ENCODE measurements at places on chromosomes 6 and 20. TPM values are rescaled to one million over a fixed set of nuclear protein-coding genes. Genes with fewer than 3 reads are reported as not detected.
A peak's percentile ranks its signal among the peaks of the same experiment; 100 is the strongest.

NKAPL gene
- total RNA-seq, result not detected

DNA sequence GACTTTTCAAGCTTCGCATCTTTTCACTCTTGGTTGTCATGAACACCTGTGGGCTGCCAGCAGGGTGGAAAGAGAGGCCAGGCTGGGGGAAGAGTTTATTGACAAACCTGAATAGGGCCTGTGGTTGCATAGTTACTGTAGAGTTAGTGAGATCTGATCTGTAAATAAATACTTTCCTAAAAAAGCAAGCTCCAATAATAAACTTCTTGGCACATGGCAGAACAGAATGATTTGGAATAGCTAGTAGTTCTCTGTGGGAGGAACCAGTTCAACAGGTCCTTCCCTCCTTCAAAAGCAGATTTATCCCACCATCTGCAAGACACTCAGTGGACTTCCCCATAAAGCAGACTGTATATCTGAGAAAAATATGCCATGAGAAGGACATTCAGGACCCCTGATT is 445.0 kb downstream of the HACE1 start:
- no peak for DNase-seq

- peak; percentile 65 for DNase-seq
Measured at GRCh38 chr6:25971187-25971821, 8.7 kb downstream of the TRIM38 start.

DNA sequence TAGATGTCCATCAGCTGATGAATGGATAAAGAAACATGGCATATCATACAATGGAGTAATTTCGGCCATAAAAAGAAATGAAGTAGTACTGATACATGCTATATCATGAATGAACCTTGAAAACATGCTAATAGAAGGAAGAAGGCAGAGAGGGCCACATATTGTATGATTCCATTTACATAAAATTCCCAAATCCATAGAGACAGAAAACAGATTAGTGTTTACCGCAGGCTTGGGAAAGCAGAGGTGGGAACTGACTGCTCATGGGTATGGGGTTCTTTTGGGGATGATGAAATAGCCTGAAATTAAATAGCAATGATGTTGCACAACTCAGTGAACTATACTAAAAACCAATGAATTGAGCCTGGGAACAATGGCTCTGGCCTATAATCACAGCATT is 58.3 kb downstream of the SERAC1 start:
- DNase-seq, result no peak

CPXM1 gene
- not detected for total RNA-seq

DNA sequence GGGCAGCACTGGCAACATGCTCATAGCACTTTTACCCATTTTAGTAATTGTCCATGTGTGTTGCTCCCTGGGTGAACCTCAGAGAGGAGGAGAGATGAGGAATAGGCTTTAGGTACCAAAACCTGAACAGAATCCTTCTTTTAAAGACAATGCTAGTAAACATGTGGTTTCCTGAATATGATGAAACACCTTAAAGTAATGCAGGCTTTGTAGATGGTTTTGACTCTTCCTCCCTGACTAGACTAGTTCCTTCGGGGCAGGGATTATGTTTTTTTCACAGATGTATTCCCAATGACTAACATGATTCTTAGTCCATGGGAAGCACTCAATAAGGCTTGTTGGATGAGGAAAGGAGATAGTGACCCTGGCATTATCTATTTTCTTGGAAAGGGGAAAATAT is 367.6 kb upstream of the JAG1 start:
- no peak for DNase-seq

PROKR2 gene
- total RNA-seq, result not detected

B3GALT4 gene
- not detected for total RNA-seq

- no peak for DNase-seq
Measured at GRCh38 chr6:100881707-100882040, 545 bp upstream of the ASCC3 start.

DNA sequence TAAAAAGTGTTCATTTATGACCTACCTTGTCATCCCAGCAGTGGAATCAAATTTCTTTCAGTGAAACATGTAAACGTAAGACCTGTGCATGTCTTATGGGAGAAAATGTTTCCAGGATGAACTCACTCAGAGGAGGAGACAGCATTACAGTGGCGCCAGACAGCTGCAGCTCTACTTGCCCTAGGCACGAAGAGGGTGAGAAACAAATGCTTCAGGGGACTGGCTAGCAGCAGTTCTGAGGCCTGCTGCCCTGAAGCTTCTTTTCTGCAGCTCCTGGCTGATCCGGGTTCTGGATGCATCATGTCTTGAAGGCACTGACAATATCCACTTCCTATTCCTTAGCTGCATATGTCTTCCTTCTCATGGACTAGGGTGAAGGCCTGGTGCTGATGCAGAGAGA is 120.2 kb downstream of the QRSL1 start:
- DNase-seq, result peak; percentile 88

DNA sequence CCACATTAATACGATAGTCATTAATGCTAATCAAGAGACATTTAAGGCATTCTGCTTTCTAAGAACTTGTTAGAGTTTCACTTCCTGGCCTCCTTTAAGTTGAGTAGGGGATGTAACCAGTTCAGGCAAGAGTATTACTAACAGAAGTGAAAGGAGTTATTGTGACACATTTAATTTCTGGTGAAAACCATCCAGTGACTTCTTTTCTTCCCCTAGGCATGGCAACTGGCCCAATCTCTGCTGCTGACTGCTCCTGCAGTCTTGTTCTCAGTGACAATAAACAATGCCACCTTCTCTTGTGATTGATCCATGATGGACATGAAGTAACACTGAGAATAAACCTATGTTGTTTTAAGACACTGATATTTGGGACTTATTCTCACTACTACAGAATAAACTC is 130.9 kb upstream of the DEFB112 start:
- DNase-seq, result no peak

Measured in myocyte (in vitro differentiated cells).